ENCODE measurements at places on chromosomes 5 and 9.

DNA sequence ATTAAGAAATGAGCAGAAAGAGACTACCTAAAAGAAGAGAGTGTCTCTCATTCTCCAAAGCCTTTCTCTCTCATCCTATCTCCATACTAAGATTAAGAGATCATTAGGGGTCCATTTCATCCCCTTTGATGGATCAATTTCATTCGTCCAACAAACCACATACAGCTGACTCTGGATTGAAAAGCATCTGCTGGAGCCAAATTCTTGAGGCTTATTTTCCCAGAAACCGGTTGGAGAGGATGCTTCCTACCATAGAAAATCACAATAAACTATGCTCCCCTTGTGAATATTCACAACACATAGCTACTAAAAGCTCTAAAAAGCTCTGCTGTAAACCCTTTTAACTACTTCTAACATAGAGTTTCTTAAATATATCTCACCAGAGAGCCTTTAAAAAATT is 755.0 kb upstream of the ZNF608 start:
- no peak for DNase-seq

DNA sequence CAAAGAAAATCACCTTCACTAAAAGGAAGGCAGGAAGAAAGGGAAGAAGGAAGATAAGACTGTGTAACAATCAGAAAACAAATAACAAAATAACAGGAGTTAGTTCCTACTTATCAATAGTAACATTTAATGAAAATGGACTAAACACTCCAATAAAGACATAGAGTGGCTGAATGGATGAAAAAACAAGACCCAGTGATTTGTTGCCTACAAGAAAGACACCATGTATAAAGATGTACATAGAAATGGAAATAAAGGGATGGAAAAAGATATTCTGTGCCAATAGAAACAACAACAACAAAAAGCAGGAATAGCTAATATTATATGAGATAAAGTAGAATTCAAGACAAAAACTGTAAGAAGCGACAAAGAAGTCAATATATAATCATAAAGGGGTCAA is 116.8 kb downstream of the LURAP1L start:
- DNase-seq: no peak

- DNase-seq: no peak
Measured at GRCh38 chr9:86589730-86590129, 235.5 kb upstream of the TUT7 start.

DNA sequence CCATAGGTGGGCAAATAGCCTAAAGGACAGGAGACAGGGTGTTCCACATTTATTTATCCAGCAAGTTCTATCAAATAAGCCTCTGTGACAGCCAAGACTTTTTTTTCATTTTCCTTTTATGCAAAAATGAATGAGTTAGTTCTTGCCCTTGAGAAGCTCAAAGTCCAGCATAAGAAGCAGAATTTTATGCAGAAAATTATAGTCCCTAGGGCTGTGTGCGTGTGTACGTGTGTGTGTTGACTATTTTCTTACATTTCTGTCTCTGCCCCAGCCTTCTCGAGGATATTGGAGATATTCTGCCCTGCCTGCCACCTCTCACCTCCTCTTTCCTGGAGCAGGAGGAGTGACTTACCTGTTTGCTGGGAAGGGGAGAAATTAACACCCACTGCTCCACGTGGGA is 221.9 kb downstream of the SREK1 start:
- DNase-seq: no peak

DNA sequence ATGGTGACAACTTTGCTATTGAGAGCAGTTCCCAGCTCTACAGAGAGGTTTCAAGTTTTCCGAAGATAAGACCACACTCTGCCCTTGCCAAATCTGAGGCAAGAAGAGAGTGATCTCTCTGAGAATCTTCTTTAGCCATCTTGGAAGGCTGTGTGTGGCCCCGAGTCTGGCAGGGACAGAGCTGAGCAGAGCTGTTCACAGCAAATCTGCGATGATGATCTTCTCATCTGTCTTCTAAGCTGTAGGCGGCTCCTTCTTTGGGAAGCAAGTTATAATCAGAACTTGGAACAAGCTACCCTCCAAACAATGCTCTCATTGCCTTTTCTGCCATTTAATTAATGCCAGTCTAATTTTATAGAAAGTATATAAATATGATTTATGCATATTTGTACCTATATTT is 379.0 kb upstream of the MEF2C start:
- DNase-seq: no peak

- DNase-seq: no peak
Measured at GRCh38 chr9:72779614-72780013, 173.2 kb downstream of the ALDH1A1 start.

DNA sequence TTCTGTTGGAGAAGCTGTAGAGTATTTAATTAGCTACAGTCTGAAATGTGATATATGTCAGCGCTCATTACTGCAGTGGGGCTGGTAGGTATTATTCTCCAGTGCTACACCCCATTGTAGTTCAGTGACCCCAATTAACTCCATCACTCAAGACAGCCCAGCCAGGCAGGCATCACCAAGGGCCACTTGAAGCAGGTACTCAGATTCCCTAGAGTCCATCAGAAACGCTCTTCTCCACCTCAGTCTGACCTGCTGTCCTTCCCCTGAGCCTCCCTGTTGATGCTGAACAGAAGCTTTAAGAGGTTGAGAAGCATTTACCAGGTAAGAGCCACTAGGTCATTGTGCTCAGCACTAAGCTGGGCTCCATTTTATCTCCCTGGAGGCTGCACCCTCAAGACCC is 71.8 kb downstream of the GALNT10 start:
- DNase-seq: no peak

- DNase-seq: no peak
Measured at GRCh38 chr5:33736510-33736909, 155.3 kb downstream of the ADAMTS12 start.

Measured in D341Med (cell line).